M059J (cell line): ENCODE measurements at places on chromosomes 4 and X. TPM values are rescaled to one million over a fixed set of nuclear protein-coding genes. Genes with fewer than 3 reads are reported as not detected.

DNA sequence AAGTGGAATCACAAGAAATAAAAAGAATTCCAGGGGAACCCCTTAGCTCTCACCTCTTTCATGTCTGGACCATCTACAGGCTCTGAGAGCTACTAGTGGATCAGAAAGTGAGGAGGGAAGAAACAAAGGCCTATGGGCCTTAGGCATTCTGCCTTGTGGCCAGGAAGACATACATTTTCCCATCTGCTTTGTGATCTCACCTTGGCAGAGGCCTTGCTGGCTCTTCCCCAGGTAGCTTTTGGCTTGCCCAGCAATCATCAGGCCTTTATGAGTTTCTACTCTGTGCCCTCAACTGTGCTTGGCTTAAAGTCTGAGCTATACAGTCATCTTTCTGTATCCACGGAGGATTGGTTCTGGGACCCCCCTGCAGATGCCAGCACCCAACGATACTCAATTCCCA, 28.3 kb upstream of the CD99L2 start:
- no peak for DNase-seq

- no peak for DNase-seq
Observed at GRCh38 chr4:17623451-17624001, 9.1 kb downstream of the MED28 start.

DNA sequence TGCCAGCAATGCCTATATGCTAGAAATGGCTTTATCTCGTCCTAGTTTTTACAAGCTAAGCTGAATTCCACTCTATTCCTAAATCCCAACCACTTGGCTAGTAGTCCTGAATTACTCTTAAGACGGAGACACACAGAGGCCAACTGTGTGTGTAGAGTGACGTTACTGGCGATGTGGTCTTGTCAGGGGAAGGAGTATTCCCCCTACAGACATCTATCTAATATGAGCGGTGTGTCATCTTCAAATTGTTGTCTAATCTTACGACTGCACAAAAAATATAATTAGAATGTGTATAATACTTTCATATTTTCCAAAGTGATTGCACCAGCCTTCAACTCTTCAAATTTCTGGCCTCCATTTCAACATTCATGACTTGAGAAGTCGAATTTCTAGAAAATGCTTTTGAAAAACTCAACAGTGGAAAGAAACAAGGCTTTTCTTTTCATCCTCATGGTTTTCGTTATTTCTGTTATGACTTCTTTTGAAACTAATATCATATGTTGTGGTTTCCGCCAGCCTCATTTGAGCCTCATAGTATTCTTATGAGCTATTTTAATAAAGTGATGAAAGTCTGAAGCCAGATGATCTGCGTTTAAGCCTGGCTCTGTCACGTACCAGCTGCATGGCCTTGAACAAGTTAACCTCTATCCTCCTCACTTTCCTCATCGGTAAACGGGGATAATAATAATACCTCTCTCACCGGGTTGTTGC, 132.3 kb downstream of the SOWAHB start:
- no peak for DNase-seq

DNA sequence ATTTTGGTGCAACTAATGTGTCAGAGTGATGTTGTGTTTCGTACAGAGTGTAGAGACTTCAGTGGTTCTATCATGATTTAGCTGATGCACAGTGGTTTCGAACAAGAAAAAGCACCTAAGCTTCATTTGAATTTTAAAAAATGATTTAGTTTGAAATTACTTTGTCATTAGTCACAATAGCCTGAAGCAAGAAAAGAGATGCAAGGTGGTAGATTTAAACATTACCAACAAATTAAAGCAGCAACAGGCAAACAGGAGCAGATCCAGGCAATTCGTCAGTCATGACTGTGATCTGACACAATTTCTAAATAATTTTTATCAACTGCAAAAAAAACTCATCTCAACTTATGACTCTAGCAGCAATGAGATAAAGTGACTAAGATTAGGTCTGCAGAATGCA, 24.6 kb upstream of the COX7B2 start:
- DNase-seq: peak; percentile 87

- DNase-seq: peak; percentile 24
Observed at GRCh38 chr4:183658362-183659028, 490 bp downstream of the RWDD4 start.

DNA sequence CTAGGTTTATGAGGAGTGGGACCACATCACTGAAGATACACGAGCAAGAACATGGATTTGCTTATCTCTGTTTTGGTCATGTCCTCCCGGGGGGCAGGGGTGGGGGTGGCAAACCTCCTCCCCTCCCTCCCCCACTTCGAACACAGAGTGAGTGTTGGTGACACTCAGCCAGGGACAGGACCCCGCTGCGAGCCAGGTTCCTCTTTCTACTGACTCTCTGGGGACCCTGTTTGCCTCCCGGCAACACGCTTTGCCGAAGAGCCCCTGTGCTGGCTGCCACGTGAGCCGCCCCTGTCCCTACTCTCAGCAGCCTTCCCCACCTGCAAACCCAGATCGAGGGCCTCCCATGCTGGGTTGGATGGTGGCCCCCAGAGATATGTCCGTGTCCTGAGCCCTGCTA, 34.7 kb downstream of the P2RY8 start:
- no peak for DNase-seq

GRCh38 chrX:125293850-125294780, 25.6 kb upstream of the TEX13C start:
- no peak for DNase-seq

AFP gene
- 1.2 and 1.7 TPM in 2 replicates for total RNA-seq

PCSK1N gene
- 4.1 and 9.0 TPM in 2 replicates for total RNA-seq

NPY5R gene
- total RNA-seq: not detected in 2 replicates

TDO2 gene
- 5.7 and 6.5 TPM in 2 replicates for total RNA-seq
